ENCODE measurements at places on chromosomes 1 and 21.

- DNase-seq, result peak; percentile 80
Observed at GRCh38 chr1:181189691-181190363, 101.3 kb downstream of the IER5 start.

DNA sequence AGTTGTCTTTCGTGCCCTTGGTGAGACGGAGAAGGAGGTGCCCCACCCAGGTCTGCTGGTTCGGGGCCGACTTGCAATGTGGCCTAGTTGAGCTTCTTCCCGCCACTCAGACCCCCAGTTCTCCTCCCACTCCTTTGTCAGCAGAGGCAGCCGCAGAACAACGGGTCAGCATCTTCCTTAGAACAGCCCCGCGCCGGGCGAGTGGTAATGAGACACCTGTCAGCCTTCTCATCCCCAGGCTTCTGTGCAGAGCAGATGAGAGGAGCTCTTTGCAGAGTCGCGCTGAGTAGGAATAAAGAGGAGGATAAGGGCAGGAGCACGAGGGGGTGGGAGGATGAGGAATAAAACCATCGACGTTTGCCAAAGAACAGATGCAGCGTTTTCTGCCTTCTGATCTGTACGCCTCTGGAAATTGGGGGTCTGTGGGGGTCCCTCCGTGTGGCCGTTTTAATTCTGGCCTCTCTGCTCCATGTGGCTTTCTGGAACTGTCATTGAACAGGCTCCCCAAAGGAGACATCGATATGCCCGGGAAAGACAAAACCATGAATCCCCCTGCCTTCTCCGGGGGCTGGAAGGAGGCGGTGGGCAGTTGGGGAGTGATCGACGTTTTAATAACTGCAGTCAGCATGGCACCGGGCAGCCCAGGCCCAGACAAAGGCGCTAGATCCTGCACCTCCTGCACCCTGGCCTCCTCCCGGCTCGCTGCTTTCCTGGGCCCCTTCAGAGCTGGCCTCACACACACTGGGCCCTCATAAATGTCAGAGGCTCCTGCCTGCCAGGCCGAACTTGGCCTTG lies 27.5 kb upstream of the IGSF21 start:
- DNase-seq, result no peak

- no peak for DNase-seq
Observed at GRCh38 chr1:93056649-93057048, 22.4 kb upstream of the MTF2 start.

- DNase-seq, result no peak
Observed at GRCh38 chr1:114008480-114008941, 29.2 kb downstream of the OLFML3 start.

GRCh38 chr1:184929711-184930202 lies 44.6 kb downstream of the NIBAN1 start:
- DNase-seq, result no peak

- DNase-seq, result no peak
Observed at GRCh38 chr1:112836642-112837041, 119.4 kb downstream of the SLC16A1 start.

DNA sequence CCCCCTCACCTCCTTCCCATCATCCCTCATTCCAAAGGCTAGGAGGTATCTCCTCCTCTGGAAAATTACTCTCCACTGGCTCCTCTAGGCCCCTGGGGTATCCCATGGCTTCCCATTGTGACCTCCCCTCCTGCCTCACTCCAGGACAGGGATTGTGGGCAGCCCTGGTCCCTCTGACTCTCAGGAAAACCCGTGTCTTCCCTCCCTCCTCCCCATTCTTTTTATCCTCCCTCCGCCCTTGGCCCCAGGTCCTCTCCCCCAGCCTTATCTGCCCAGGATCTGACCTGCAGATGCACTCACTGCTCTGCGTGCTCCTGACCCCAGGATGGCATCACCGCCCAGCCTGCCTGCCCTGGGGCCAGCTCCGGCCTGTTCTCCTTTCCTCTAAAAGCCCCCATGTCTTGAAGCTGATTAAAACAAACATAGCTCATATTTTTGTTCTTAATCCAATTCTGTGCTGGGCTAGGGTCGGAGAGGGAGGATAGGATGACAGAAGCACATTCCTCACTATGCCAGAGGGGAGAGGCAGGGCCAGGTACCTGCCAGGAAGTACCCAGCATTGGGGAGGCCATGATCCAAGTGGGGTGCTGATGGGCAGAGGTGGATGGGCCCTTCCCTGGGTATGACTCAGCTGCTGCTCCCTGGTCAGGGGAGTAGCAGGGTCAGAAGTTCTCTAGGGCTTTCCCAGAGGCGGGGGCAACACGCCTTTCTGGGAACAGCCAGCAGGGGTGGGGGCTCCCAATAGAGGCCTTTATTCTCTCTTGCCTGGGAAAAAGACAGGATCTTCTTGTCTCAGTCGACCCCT lies 13.8 kb upstream of the UBL4B start:
- no peak for DNase-seq

DNA sequence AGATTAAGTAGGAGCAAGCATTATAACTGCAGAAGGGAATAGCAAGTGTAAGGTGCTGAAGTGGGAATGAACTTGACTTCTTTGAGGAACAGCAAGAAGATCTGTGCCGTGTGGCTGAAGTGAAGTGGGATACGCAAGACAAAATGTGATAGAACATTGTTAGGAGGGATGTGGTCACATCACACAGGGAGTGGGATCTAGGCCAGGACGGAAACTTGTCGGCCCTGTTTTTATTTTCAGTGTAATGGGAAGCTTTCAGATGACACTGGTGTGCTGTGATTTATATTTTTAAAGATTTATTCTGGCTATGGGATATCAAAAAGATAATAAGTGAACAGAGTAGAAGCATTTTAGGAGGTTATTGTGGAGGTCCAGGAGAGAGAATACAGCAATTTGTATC lies 116.4 kb downstream of the PLA2G4A start:
- no peak for DNase-seq

GRCh38 chr1:45493116-45493697 lies 2.2 kb upstream of the TESK2 start:
- DNase-seq, result peak; percentile 21

- DNase-seq, result no peak
Observed at GRCh38 chr1:25529518-25530185, 13.8 kb upstream of the LDLRAP1 start.

GRCh38 chr1:175978926-175979325 lies 228.2 kb downstream of the COP1 start:
- DNase-seq, result no peak

DNA sequence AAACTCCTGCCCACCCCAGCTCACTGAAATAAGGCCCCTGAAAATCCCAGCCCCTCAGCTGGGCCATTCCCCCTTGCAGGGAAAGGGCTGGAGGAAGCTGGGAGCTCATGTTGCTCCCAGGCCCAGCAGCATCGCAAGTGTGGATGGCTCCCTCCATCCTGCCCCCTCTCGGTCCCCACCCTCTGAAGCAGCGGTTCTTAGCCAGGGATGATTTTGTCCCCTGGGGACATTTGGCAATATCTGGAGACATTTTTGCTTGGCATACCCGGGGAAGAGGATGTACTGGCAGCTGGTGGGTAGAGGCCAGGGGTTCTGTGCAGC lies 56.8 kb downstream of the PSMG1 start:
- DNase-seq, result no peak

GRCh38 chr1:79363430-79363829 lies 356.9 kb upstream of the ADGRL4 start:
- DNase-seq, result no peak

DNA sequence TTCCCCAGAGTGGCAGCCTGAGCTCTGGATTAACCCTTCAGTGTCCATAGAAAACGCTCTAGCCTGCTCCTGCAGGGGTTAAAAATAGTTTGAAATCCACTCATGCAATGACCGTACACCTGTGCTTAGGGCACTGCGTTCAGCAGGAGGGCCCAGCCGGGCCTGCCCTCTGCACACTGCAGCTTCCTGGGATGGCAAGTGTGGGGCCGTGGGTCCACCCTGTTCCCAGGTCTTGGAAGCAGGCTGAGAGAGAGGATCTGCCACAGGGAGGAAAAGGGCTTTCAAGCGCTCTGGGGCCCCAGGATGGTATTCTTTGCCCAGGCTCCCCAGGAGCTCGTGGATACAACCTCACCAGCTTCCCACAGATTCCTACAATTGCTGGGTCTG lies 1.5 kb upstream of the S100B start:
- no peak for DNase-seq
